ENCODE measurements at places on chromosomes 2 and 18.

- no peak for DNase-seq
Observed at GRCh38 chr2:174535083-174535482, 48.3 kb upstream of the GPR155 start.

DNA sequence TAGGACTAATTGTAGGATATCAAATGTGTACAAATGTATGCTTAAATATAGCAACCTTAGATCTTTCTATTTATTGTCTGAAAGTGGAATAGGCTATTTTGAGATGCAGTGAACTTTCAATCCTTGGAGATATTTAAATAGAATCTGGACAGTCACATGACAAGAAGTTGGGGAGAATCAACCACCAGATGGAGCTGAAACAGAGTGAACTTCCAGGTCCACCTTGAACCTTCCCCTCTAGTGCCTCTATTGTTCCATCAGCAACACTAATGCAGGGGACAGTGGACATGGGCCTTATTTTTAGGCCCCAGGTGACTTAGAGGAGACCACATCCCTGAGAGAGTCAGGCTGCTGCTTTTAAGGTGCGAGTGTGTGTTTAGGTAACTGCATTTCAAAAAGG lies 37.0 kb upstream of the CRIM1 start:
- DNase-seq: no peak

DNA sequence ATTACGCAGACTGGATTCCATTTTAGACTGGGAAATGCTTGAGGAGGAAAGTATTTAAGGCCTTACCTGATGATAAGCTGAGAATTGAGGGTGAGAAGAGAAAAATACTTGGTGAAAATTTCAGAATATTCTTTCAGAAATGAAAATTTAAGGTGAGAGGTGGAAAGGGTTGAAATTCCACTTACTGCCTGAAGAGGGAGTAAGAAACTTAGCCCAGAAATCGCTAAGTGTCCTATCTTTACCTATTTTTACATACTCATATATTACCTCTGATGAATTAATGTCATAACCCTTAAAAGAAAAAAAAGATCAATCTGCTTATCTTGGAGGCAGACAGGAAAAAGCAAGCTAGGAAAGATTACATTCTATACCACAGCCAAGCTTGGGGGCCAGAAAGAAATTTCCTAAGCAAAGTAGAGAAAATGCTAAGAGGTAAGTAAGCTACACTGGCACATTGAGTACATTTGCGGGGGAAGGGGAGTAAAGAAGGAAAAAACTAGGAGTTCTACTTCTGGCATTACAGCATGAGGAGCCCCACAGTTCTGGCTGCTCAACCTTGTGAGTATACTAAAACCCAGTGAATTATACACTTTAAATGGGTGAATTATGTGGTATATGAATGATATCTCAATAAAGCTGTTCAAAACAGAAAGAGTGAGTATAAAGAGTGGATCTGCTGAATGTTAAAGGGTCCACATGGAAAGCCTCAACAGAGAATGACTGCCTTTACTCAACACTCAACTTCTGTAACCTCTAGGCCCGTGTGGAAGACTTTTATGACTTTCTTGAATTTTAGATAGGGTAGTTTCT lies 33.8 kb downstream of the SMC6 start:
- DNase-seq: no peak

GRCh38 chr2:8421658-8422449 lies 260.0 kb upstream of the ID2 start:
- DNase-seq: no peak

GRCh38 chr2:27102329-27102728 lies 15.8 kb downstream of the KHK start:
- DNase-seq: no peak

Measured in DMS 273 treated with DMSO at 0.1 percent for 48 hours (cell line).